ENCODE measurements at places on chromosomes 12 and 14.

DNA sequence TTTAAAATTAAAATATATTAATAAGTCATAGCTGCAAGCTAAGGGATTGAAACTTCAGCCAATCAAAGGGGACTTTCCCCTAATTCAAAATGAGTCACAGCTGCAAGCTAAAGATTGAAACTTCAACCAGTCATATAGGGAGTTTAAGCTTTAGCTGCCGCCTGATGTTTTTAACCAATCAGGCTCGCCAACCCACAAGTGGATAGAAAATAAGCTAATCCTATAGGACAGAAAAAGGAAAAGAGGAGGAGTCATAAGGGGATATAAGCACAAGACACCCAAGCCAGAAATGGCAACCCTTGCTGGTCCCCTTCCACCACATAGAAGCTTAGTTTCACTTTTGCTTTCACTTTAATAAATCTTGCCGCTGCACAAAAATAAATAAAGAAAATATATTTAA lies 1154.6 kb downstream of the GALC start:
- ATAC-seq, result no peak

DNA sequence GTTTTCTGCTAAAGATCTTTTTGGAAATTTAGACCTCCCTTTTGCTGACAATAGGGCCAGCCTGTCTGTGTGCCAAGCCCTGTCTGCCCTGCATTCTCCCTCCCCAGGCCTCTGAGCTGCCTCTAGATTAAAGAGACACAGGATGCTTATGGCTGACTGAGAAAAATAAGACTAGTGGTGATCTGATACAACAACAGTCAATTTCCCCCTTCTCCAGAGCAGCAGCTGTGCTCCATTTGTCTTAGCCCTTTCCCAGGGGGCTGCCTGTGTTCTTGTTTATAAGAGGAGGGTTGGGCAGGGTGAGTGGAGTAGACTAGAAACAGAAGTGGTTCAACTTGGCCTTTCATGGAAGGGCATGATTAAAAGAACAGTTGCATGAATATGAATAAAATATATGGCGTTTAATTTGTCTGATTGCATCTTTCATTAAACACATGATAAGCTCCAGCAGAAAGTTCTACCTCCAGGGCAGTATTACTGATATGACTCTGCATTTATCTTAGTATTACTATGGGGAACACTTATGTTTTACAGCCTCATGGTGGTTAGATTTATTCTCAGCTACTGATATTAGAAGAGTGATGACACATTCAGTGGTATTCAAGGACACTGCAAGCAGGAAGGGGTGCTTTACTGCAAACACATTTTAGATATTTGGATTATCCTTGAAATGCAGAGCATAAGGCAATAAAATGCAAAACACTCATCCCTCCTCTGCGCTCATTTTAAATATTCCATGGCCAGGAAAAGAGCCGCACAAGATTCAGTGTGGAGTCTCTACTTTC lies 150.2 kb upstream of the CLEC14A start:
- ATAC-seq, result peak; percentile 64

DNA sequence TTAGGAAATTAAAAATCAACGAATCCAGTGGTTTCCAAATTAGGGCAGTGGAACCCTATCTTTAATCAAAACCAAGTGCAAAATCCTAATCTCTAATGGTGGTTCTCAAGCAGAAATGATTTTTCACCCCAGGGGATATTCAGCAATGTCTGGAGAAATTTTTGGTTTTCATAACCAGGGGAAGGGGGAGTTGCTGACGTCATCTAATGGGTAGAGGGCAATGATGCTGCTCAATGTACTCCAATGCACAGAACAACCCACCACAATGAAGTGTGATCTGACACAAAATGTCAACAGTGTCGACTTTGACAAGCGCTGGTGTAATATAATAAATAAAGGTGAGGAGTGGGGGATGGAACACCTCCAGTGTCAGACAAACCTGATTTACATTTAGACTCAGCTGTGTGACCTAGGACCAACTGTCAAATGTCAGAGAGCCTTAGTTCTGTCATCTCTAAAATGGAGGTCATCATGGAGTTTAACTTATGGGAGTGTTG lies 81.5 kb downstream of the CMKLR1 start:
- ATAC-seq, result no peak

- ATAC-seq, result no peak
These were observed 39.7 kb downstream of the SLC8A3 start for GRCh38 chr14:70148911-70149595.

GRCh38 chr14:41016213-41016612 lies 590.5 kb upstream of the LRFN5 start:
- ATAC-seq, result no peak

DNA sequence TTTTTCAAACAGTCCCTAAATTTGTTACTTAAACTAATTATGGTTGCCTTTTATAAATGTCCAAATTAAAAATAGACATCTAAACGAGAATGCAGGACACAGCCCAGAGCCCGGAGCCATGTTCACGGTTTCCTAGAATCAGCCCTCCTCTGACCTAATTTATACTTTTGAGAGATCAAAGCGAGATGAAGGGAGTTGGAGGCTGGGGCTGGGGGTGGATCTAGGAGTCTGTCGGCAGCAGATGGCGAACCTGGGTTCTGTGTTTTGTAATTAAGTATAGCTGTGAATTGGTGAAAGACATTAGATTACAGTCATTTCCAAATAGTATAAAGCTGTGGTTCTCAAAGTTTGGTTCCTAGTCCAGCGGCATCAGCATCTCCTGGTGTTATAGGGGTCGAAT lies 210.1 kb downstream of the SLC41A2 start:
- ATAC-seq, result no peak

GRCh38 chr14:99809360-99809759 lies 16.1 kb downstream of the EML1 start:
- ATAC-seq, result peak; percentile 55
